Posterior cingulate gyrus (tissue), 11 donors: ENCODE measurements at places on chromosomes 7 and 10.

- no peak for DNase-seq
These were observed 13.2 kb downstream of the SHOC2 start for GRCh38 chr10:110932505-110933180.

- no peak for DNase-seq
These were observed 91.8 kb downstream of the BAMBI start for GRCh38 chr10:28769091-28769604.

GRCh38 chr7:150737265-150738055, at the start of gene GIMAP5:
Gene GIMAP5 (plus strand): TSS chr7:150737418. CDS start chr7:150740885, 3,467 bp downstream.
- DNase-seq, result no peak

DNA sequence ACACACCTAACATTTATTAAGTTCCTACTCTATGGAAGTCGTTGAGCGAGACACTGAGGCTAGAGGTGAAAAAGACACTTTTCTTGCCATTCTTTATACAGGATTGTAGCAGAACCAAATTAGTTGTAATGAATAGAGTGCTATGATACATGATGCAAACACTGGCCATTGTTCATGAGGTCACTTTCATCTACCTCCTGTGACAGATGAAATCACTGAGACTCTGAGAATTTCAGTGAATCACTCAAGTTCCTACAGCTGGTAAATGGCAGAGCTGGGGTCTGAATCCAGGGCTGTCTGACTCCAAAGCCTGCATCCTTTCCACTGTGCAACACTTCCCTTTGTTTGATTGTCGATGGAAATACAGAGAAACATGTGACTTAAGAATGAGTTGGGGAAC, 657.6 kb downstream of the LRMDA start:
- DNase-seq, result no peak

DNA sequence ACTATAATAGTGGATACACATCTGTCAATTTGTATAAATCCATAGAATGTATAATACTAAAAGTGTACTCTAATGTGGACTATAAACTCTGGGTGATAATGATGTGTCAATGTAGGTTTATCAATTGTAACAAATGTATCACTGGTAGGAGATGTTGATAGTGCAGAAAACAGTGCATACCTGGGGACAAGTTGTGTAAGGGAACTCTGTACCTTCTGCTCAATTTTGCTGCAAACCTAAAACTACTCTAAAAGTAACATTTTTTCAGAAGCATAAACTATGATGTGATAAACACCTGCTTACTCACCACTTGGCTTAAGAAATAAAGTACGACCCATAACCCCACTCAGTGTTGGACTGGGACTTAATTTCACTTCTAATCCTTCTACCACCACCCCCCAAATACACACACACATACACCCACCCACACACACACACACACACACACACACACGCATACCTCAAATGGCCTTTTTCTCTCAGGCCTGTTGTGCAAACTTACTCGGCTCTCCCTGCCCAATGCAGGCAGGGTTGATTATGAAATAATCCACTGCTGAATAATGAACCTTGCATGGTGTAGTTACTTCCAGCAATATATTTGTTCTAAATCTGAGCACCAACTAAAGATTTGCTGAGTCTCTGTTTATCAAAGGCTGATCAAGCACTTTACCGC, 154.1 kb upstream of the KMT2E start:
- no peak for DNase-seq

GRCh38 chr10:107072786-107073185, 91.7 kb downstream of the SORCS1 start:
- DNase-seq, result no peak

DNA sequence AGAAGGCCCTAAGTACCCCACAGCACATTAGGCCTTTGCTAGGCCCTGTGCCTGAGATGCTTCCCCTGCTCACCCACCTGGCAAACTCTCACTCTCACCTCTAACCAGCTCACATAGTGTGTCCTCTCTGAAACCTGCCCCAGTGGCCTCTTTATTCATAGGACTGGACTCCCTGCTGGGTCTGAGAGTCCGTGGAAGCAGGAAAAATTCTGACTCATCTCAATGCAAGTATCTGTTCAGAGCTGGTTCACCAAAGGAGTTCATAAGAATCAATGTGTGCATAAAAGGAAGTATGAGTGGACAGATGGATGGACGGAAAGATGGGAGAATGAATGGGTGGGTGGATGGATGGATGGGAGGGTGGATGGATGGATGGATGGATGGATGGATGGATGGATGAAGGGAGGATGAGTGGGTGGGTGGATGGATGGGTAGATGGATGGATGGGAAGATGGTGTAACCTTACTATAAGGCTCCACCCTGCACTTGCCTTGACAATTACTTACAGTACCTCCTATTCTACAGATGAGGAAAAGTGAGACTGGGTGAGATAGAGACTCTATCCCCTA, 111.2 kb upstream of the ZMIZ1 start:
- no peak for DNase-seq

- no peak for DNase-seq
These were observed 95.7 kb downstream of the DNAJB6 start for GRCh38 chr7:157432541-157432956.

GRCh38 chr10:114491419-114491818, 87.1 kb upstream of the AFAP1L2 start:
- DNase-seq, result no peak

GRCh38 chr10:89224739-89225443, 17.8 kb upstream of the CH25H start:
- no peak for DNase-seq

GRCh38 chr10:73368238-73368637, 9.6 kb upstream of the CFAP70 start:
- no peak for DNase-seq

GRCh38 chr7:86939197-86939814, 120.1 kb downstream of the ELAPOR2 start:
- DNase-seq, result no peak

DNA sequence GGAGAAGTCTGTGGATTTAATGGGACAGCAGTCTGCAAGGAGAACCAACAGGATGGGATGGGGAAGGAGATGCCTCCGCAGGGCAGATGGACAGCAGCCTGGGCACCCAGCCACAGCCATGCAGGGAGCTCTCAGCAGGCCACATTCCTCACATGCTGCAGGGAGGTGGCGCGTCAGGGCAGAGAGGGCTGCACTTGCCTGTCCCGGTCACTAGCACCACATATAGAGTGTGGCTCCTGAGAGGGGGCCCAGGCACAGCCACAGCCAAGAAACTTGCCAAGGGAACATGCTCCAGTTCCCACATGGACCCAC, 86.8 kb upstream of the ZMIZ1 start:
- DNase-seq, result no peak

- DNase-seq, result no peak
These were observed 120.1 kb downstream of the LRRN3 start for GRCh38 chr7:111210996-111211395.

DNA sequence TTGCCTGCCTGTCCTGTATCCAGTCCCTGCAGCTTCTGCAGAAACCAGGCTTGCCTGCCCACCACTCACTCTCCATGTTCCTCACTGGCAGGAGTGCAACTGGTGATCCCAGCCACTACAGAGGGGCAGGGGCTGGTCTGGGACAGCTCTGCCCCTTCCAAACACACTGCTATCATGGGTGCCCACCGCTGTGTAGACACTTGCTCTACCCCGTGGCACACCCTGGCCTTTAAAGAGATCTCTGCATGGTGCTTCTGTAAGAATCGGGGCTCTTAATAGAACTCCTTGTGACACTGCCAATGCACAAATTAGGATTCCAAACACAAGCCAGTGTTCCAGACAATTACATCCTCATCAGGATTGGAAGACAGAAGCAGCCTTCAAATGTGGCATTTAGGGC, 41.7 kb downstream of the C10orf90 start:
- DNase-seq, result peak; percentile 23

DNA sequence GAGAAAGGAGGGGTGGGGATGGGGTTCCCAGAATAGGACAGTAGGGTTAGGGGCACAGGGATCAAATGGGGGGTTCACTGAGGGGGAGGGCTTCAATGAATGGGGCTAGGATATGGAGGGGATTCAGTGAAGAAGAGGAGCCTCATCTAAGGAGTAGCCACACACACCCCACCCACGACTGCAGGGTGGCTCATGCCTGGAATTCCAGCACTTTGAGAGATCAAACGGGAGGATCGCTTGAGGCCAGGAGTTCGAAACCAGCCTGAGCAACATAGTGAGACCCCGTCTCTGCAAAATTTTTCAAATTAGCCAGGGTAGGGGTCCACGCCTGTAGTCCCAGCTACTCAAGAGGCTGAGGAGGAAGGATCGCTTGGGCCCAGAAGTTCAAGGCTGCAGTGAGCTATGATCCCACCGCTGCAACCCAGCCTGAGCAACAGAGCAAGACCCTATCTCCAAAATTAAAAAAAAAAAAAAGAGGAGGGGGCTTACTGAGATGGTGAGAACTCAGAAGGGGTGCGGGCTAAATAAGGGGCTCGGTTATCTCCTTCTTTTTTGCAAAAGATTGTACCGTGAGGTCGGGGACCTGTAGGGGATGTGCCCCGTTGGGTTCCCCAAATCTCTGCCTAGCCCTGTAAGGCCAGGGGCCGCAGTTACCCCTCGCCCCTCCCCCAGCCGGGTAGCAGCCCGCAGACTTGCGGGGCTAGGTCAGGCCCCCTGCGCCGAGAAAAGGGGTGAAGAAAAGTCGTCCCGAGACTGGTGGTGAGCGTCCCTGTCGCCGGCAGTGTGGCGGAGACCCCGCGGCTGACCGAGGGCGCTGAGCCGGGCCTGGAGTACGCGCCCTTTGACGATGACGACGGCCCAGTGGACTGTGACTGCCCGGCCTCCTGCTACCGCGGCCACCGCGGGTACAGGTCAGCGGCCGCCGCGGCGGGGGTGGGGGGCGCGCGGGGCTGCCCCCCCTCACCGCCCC, 43.1 kb upstream of the HSPB1 start:
- no peak for DNase-seq

- DNase-seq, result no peak
These were observed 393.6 kb upstream of the CELF2 start for GRCh38 chr10:10623958-10624566.

GRCh38 chr7:101535351-101535751, 93.7 kb downstream of the MYL10 start:
- no peak for DNase-seq

- no peak for DNase-seq
These were observed 266.1 kb upstream of the KLF6 start for GRCh38 chr10:4051011-4051640.

DNA sequence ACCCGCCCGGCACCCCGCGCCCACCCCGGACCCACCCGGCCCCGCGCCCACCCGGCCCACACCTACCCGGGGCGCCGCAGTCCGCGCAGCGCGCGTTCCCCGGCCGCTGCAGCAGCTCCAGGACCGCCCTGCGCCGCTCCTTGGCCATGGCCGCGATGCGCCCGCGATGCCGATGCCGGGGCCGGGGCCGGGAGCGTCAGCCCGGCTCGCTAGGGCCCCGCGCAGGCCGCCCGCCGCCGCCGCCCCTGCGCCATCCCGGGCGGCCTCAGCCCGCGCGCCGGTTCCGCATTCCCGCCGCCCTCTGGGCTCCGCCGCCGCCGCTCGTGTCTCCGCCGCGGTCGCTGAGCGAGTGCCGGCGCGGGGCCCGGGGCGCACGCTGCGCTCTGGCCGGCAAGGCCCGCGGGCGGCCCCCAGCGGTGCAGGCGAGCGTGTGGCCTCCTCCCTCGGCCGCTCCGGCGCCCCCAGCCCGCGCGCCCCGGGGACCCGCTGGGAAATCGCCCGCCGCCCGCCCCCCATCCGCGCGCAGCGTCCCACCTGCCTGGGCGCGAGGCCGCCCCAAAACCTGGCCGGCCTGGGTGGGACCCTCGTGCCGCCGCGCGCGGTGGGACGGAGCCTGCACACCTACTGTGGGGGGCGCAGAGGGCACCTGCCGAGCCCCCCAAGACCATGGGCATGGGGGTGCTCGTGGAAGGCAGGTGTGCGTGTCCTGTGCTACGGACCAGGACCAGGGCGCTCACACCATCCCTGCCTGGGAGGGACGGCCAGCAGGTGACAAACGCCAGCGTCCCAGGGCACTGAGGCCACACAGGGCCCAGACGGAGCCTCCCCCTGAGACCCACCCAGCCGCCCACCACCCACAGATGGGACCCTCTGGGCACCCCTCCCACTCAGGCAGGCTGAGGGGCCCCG, at the start of gene ADAP1:
Gene ADAP1 (minus strand): TSS at position 351 of the 909 bp plus-strand sequence. CDS start 203 bp downstream, at position 148.
- no peak for DNase-seq

DNA sequence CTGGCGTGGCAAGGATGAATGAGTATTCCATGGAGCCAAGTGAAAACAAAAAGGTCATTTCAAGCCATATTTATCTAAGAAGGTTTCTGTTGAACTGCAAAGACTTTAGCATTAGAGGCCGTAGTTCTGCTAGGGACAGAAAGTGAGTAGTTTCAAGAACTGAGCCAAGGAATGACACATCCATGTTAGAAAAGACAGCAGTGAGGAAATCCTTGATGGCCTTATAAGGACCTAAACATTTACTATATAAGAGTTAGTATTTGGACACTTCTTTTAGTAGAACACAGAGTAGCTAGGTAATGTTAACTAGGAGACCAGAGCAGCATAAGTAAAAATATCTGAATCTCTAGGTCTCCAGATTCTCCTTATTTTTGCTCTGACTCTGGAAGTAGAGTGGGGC, 329.8 kb upstream of the SEMA3D start:
- DNase-seq, result no peak

GRCh38 chr7:7208520-7208919, 26.2 kb downstream of the C1GALT1 start:
- no peak for DNase-seq

DNA sequence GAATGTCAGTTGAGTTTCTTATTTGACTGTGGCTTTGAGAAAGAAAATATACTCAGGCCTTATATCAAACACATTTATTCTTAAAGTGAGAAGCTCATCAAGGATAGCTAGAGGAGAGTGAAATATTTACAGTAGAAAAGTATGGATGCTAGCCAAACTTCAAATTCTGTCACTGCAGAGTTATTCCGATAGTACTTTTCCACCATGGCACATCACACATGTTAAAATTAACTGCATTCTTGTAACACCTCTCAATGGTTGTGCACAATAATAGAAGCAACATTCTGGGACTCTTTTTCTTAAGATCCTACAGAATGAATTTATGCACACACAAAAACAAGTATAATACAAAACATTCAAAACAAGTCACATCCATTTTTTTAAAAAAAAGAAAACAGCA, 4.5 kb downstream of the PPP1R3C start:
- DNase-seq, result no peak

GRCh38 chr10:97689559-97690020, 2.5 kb upstream of the AVPI1 start:
- DNase-seq, result no peak

DNA sequence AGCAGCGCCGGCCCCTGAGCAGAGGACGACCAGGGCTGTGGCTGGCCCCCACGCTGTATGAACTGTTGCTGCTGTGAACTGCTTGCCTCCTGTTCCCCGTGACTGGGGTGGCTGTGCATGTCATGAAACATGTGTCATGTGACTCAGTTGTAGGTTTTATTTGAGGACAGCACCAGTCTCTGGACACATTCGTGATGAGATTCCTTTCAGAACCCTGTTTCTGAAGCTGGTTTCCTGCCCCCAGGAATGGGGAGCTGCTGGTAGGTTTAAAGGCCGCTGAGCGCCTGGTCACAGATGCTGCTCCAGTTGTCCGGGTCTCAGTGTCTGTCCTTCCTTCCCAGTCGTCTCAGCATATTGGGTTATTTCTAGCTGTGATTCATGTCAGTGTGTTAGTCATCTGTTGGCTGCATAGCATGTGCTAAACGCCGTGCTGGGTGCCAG, 79.1 kb upstream of the PPIF start:
- DNase-seq, result no peak

- DNase-seq, result no peak
These were observed 155.5 kb downstream of the UBE2H start for GRCh38 chr7:129797214-129797789.

- DNase-seq, result no peak
These were observed 166.9 kb downstream of the CPEB3 start for GRCh38 chr10:92124020-92124419.
